ENCODE measurements at places on chromosomes 5 and 9.

GRCh38 chr9:137317021-137317717 lies 15.1 kb upstream of the NRARP start:
- DNase-seq, result no peak

DNA sequence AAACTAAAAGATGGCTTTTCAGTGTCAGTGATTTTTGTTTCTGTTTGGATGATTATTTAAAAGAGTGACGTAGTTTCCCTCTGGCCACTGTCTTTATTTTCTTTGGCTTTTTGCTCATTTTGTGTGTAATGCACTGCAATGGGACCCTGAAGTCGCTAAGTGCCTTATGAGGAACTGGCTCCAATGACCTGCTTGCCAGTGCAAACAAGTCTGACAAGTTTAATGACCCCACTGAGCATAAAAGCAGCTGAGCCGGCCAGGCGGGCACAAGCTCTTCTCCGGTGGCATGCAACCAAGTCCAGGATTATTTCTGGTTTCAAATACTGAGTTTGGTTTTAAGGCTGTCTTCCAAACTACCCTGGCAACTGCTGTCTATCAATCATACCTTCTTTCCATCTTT lies 15.6 kb upstream of the GNA14 start:
- no peak for DNase-seq

- no peak for DNase-seq
These were observed 214.6 kb downstream of the CD180 start for GRCh38 chr5:66982056-66982387.

DNA sequence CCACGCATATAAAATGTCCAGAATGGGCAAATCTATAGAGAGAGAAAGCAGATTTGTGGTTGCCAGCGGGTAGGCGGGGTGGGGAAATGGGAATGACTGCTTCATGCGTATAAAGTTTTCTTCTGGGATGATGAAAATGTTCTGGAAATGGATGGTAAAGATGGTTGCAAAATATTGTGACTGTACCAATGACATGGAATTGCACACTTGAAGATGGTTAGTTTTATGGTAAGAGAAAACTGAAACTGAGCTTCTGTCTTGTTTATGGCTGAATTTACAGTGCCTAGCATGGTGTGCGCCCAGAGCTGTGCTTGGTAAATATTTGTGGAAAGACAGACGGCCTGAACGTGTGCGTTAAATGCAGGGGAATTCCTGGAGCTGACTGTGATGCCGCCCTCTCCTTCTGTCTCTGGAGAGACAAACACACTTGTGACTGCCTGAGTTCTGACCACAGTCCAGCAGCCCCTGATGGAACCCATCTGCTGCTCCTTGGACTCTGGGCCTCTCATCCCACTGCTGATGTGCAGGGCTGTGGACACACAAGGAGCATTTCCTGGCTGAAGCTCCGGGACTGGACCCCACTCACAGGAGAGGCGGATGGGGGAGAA lies 8.6 kb upstream of the PTGES start:
- DNase-seq, result no peak

DNA sequence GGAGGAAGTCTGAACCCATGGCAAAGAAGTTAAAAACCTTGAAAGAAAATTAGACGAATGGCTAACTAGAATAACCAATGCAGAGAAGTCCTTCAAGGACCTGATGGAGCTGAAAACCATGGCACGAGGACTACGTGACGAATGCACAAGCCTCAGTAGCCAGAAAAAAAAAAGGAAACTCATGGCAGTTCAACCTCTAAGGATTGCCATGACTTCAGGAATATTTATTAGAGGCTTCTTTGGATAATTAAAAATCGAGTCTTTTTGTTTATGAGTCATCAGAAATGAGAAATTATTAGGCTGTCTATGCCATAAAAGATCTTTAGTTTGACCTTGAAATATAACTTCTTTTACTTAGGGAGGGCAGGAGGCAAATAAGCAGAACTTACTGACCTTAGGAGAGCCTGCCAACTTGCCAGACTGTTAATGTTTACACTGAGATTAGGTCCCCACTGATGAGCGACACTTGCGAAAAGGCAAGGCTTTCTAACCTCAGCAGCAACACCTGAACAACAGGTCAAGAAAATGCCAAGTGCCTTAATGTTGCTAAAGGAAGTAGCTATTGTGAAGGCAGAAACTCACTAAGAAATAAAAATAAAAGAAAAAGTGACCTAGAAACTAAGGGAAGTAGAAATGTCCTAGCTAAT lies 55.2 kb upstream of the TUSC1 start:
- DNase-seq, result no peak

DNA sequence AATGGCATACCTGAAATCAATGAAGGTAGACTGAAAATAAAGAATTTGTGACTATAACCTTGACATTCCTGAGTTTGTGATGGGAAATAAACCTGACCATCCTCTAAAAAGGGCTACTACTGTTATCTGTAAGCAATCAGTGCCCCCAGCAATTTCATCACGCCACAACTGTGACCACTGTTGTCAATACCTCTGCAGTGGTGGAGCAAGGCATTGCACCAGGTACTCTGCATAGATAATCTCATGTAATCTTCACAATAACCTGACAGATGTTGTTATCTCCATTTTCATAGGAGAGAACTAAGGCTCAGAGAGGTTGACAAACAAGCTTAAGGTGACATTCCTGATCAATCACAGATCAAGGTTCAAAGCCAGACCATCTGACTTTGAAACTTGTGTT lies 38.5 kb upstream of the FRRS1L start:
- DNase-seq, result no peak

- no peak for DNase-seq
These were observed 55.8 kb downstream of the PDCD1LG2 start for GRCh38 chr9:5566054-5566618.

DNA sequence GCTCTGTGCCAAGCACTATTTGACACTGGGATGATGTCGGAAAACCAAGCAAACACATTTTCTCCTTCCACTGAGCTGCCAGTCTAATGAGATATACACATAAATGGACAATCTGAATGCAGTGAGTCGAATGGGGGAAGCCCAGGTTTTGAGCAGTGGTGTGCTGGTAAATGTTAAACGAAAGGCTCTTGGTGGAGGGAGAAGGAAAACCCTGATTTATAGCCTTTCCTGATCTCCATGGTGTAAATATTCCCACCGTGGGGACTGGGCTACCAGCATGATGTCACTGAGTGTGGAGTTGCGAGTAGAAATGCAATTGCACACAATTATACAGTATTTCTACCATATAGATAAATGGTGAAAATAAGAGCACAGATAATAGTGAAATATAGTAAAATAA lies 5.0 kb upstream of the GSN start:
- DNase-seq, result no peak

DNA sequence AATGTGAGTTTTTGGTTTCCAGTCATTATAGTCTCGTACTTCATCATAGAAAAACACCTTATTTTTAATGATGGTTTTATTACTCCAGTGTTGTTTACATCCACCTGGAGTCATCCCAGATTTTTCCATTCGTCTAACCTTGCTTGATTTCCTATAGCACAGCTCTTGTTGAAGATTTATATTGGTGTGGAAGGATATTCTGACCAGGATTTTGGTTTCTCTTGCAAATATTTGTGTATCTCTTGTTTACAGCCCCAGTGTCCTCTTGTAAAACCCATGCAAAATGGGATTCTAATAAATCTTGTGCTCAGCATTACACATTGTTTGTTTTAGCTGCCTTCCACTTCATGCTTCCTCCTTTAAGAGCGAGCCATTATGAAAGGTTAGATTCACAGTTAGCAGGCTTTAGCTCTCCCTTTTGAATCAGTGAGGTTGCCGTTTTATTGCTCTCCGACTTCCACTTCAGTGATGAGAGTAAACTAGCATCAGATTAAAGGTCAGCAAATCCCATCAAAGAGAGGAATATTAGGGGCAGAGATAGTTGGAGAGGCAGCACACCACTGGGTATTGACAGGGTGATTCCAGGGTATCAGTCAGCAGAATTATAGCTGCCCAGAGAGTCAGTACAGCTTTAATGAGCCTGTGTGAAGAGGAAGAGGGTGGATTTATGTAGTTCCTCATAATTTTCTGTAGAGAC lies 157.1 kb downstream of the PBX3 start:
- DNase-seq, result no peak

DNA sequence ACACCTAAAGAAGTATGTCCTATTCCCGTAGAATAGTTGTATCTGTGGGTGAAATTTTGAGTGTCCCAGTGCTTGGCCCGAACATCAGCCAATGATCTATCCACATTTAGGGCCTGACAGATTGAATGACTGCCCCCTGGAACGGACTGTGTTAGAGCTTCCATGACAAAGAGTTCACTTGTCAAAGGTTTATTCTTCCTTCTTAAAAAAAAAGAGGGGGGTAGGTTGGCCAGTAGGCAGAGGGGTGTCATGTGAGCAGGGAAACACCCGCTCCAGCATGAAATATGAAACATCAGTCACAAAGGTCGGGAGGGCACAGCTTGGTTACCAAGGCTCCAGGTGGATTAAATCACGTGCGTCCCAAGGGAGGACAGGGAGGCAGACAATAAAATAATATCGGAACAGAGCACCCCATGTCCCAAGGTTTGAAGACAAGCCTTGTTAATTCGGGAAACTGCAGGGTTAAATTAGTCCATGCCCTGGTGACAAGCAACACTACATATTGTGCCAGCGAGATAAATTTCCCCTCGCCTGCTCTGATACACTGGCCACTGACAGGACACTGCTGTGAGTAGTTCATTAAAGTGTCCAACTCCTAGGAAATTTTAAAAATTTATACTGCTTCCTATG lies 401.2 kb downstream of the IRX1 start:
- no peak for DNase-seq

GRCh38 chr5:168328814-168329213 lies 37.4 kb downstream of the WWC1 start:
- no peak for DNase-seq

- no peak for DNase-seq
These were observed 49.2 kb downstream of the PLEKHG4B start for GRCh38 chr5:141211-141610.

GRCh38 chr5:59416026-59416425 lies 477.5 kb downstream of the PDE4D start:
- no peak for DNase-seq

DNA sequence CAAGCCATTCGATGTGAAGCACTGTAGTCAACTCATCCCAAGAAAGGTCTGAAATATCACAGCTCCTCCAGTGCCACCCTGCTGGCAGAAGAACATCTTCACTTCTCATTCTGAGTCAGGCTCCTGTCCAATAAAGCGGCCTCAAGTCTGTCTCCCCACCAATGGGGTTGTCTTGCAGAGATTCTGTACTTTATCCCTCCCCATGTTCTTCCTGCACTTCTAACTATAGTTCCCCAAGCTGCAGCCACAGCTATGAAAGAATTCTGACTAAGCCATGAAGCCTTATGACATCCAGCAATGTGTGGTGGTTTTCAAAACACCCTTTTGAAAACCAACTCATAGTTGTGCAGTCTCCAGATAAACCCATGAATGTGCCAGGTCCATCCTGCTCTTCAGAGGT lies 6.8 kb downstream of the MACROH2A1 start:
- DNase-seq, result peak; percentile 42

DNA sequence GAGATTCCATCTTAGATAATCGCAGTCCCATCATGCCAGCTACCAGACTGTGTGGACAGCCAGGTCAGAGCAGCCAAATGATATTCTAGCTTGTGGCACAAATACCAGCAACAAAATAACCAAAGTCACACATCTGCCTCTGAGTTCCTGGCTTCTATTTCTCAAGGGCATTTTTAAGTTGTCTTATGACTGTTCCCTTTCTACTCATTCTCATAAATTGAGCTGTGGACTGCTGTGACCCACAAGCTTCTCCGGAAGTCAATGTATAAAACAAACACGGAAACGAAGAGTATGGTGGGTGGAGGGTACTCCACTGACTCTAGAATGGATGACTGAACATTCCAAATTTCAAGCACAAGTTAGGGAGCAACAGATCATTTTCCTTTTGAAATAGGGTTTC lies 43.9 kb downstream of the PDCD1LG2 start:
- no peak for DNase-seq

- DNase-seq, result no peak
These were observed 333.3 kb downstream of the MAT2B start for GRCh38 chr5:163838738-163839137.

DNA sequence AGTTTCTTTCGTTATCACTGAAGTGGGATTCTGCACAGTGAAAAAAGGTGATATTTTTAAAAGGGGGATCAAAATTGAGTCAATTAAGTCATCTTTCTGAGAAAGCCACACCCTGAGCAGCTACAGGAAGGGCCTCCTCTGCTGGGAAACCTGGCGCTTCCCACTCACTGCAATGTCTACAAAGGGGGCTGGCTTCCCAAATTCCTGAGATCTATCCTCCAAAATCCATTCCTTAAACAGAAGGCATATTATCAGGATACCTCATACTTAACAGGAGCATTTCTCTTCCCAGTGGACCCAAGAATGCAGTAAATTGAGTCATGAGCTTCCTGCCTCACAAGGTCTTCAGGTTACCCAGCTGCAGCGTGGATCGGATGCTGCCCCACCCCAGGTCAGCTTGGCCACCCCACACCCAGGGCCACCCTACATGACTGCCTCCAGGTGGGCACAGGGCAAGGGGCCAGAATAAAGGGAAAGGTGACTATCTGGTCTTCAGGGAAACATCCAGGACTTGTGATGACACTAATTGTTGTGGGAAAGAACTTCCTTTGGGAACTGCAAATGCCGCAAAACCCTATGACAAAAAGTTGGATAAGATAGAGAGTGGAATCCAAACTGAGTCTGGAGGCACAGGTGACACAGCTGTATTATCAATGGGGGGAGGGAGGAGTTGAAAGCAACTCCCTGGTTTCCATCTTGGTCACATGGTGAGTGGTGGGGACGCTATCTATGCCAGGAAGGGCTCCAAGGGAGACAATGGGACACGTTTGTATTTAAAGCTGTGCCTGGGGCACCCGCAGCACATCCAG lies 42.3 kb downstream of the ROR2 start:
- DNase-seq, result no peak
